ENCODE measurements at places on chromosomes 3 and 15.

- no peak for DNase-seq
Observed at GRCh38 chr15:60840306-60840702, 361.4 kb upstream of the ICE2 start.

DNA sequence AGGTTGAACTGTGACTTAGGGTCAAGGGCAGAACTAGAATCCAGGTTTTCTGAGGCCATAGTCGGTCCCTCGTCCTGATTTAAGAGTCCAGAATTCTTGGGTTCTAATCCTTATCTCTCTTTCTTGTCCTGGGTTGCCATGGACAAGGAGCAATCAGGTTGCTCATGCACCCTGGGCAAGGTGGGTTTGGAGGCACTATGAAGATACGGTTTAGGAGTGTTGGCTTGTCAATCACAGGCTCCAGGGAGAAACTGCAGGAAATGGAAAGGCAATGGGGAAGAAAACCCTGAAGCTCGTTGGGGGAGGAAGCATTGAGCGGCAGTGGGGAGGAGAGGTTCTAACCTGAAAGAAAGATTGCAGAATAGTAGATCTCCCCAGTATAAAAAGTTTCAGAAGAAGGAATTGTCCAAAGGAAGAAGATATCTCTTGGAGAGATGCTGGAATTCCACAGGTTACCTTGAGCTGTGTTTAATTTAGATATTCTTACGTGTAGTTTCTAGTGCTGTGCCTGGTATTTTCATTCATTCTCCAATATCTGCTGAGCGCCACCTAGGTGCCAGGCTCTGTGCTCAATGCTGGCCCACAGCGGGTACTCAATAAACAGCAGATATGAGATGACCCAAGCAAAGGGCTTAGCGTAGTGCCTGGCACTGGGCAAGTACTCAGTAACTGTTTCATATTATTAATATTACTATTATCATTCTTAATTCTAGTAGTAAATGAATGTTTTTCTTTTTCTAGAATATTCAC lies 2.0 kb downstream of the ACAN start:
- no peak for DNase-seq

- no peak for DNase-seq
Observed at GRCh38 chr3:12719541-12719940, 39.5 kb downstream of the TMEM40 start.

DNA sequence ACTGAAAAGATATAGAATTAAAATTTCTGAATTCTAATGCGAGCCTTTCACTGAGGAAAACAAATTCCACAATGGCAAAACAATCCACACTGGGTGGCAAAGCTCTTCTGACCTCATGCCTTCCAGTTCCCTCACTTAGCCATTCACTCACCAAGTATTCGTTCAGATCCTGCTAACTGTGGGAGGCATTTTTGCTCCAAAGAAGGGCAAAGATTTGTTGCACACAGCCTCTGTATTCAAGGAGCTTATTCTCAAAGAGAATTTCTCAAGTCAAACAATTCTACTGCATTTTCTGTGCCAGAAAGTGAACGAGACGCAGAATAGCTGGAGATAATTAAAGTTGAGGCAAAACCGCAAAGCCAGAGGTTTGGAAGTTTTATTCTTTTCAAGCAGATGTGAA lies 77.3 kb downstream of the CPNE4 start:
- no peak for DNase-seq

- no peak for DNase-seq
Observed at GRCh38 chr3:184532940-184533732, 28.4 kb upstream of the EPHB3 start.

DNA sequence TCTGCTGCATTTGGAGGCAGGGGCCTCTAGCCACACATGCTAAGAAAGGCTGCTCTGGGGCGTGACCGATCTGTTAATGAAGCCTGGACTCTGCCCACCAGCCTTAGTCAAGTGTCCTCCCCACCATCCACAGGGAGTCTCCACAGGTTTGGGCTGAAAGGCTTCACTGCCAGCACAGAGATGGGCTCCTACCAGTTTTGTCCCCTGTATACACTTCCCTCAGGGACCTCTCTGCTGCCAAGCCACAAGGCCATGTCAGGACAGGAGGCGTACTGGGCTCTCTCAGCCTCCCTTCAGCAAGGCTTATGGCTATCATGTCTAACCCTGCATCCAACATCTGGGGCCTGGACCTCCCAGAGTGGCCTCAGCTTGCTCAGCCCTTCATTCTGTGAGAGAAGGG lies 23.5 kb downstream of the KIF9 start:
- DNase-seq = no peak

DNA sequence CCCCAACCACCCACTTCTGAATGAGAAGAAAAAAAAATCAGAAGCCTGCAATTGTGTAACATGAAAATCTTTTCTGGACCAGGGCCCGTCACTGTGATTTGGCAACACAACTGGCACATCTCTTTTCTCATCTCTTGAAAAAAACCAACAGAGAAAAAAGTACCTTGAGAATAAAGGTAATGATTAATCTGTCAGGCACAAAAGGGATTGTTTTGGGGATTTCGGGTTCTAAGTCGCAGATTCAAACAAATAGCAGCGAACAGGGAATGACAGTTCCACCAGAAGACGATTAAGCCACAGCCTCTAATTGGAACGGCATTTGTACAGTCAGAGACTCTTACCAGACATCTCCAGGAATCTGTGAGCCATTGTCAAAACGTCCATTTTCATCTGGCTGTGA lies at the start of gene AQP9:
TSS of gene AQP9 (plus strand) at position 276 of the 400 bp plus-strand sequence. CDS start 185 bp downstream, outside the sequence.
- no peak for DNase-seq

DNA sequence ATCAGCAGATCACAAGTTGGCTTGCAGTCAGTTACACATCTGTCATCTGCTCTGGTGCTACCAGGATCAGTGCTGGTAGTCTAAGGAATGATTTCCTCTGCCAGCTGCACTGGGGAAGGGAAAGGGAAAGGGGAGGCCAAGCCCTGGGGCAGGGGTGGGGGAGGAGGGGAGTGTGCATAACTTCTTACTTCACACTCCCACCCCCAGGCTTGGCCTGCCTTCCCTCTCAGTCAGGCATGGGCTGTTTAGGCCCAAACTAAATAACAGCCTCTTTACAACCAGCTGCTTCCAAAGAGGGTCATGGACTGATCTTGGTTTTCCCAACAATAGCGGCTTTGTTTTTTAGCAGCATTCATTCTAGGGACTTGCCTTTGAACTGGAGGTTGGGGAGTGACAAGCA lies 86.1 kb upstream of the PSMD6 start:
- no peak for DNase-seq

DNA sequence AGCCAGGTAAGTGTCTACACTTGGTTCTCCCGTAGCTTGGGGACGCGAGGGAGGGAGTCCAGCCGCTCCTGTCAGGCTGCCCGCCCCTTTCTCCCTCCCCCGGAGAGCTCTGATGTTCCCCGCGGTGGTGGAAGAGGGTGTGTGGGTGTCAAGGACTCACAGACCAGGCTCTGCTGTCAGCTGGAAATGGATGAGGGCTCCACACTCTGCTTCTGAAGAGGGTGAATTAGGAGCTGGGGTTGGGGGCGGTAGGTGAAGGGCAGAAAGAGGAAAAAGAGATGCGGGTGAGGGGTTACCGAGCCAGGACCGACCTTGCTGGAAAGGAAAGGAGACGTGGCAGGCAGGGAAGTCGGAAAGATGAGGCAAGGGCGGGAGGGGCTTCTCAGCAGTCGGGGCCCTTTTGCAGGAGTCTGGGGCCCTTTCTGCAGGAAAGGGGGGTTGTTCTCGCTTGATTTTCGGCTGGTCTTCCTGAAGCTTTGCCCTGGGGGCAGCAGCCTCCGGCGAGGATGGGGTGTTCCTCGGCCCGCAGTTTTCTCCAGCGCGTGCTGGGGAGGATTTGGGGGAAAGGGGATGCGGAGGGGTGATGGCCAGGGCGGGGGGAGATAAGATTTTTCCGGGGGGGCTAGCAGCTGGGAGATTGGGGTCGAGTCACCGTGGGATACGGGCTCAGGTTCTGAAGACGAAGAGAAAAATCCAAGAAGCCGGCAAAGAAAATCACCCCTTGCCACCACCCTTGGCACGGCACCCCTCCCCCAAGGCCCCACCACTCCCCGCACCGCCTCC lies 602 bp upstream of the BAHD1 start:
- peak; percentile 54 for DNase-seq

DNA sequence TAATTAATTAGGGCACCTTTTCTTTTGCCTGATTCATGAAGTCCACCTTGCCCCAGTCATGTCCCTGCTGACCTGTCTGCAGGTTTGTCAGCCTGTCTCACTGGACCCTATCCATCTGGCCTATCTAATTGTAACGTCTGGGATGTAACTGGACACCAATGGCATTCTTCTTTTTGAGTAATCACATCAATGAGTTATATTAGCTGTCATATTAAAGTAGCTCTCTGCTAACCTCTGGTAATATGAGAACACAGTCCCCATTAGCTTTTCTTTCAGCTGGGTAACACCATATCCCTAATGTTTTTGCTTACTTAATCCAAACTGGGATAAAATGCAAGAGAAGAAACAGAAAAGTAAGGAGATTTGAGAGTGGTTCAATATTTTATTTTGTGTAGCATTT lies 166.2 kb upstream of the VEPH1 start:
- no peak for DNase-seq

DNA sequence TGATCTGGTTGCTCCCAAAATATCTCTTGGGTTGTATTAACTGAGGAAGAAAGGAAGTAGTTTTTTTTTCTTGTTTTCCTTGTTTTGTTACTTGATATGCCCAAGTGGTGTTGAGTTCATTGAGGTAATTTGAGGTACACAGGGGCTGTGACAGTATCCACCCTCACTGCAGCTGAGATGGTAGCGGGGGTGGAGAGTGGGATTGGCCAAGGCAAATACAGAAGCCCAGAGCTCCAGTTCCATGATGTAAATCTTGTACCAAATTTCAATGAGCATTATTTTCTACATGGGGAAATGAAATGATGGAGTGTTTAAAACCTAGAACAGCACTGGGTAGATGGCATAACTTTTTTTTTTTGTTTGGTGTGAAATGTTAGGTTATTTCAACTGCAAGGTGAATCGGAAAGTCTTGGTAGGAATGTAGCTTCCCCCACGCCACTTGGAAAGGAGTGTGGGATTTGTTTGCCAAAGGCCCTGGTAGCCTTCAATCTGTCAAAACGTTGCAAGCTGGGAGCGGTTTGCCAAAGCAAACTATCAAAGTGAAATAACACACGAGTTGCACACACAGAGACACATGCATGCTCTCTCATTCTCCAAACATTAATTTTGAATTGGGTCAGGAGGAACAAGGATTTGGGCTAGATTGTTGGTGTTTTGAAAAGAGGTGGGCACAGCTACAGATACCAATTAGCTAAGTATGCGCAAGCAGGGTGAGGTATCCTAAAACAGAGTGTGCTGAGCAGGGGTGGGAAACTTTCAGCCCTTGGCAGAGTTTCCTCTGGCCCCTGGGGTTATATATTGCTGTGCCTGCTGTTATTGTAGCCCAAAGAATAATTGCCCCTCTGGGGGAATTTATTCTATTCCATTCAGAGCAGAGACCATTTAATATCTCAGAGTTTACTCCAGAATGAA lies 34.6 kb downstream of the THSD4 start:
- DNase-seq = no peak

GRCh38 chr15:52144656-52145178 lies 32.1 kb upstream of the BCL2L10 start:
- no peak for DNase-seq

DNA sequence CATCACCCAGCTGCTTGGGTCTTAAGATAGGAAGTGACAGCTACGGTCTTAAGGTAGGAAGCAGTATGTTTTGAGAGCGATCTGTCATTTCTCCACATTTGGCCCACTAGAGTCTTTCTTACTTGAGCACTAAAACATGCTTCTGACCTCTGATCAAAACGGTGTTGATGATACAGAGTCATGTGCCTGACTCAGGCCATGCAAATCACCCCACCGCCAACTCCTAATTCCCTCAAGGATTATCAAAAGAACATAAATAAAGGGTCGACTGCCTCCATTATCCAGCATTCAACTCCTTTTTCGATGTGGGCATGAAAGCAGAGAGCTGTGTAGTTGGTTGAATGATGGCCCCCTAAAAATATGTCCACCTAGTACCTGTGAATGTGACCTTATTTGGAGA lies 201.7 kb upstream of the PROK2 start:
- DNase-seq = no peak

GRCh38 chr15:54576298-54576935 lies 598.2 kb downstream of the UNC13C start:
- no peak for DNase-seq

GRCh38 chr3:65854606-65855304 lies 184.0 kb downstream of the MAGI1 start:
- DNase-seq = no peak

DNA sequence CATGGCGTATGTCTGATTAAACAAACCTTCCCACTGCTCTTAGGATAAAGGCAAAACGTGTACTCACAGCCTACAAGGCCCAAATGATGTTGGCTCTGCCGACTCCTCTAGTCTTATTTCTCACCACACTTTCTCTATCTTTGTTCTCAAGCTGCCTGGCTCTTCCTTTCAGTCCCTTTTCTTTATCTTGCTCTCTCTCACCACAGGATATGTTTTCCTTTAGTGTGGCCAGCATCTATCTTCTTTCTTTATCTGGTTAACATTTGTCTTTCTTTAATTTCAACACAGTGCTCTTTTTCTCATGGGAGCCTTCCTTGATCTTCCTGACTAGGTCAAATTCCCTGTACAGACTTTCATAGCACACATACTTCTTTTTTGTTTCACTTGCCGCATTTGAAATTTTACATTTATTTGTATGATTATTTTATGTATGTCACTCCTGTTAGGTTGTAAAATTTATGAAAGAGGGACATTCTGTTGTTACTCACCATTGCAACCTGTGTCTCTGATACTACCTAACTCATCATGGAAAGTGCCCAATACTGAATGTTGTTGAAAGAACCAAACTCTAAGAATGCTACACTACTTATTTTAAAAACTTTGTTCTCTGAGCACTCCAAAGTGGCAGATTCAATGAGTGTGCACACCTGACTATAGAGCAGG lies 328.9 kb upstream of the CBLB start:
- no peak for DNase-seq

DNA sequence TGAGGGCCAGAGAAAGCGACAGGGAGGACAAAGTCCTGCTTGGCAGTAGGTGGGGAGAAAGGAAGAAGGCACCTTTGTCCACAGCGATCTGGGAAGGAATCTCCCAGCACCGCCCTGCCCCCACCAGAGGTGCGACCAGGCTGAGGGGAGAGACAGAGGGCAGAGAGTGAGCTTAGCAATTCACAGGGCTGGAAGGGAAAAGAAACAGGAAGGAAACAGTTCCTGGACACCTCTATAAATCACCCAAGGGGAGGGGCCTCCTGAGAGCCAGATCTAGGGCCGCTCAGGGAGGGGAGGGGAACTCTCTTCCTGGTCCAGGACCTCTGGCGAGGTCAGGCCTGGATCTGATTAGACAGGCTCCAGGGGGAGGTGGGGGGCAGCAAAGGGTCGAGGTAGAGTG lies 35.4 kb downstream of the RNU5B-1 start:
- DNase-seq = no peak
